Cardiac muscle cell (in vitro differentiated cells and primary cell): ENCODE measurements at places on chromosomes 2 and 18. TPM values are rescaled to one million over a fixed set of nuclear protein-coding genes. Genes with fewer than 3 reads are reported as not detected.
A peak's percentile ranks its signal among the peaks of the same experiment; 100 is the strongest.

- H3K4me1 ChIP-seq = peaks cover 17% of the 10 kb centered on the region
- no peaks in the 10 kb centered on the region for H3K36me3 ChIP-seq
- DNase-seq = peak; percentile 40
- H3K27ac ChIP-seq = no peak overlapping the region
Observed at GRCh38 chr2:96538487-96539214, 2.1 kb downstream of the ARID5A start.

GRCh38 chr2:241773511-241774418, 2.9 kb upstream of the GAL3ST2 start:
- H3K27me3 ChIP-seq = no peaks in the 10 kb centered on the region
- H3K4me3 ChIP-seq = no peak overlapping the region
- peaks cover 9% of the 10 kb centered on the region for H3K4me1 ChIP-seq
- no peak overlapping the region for H3K27ac ChIP-seq
- no peak for DNase-seq

DNA sequence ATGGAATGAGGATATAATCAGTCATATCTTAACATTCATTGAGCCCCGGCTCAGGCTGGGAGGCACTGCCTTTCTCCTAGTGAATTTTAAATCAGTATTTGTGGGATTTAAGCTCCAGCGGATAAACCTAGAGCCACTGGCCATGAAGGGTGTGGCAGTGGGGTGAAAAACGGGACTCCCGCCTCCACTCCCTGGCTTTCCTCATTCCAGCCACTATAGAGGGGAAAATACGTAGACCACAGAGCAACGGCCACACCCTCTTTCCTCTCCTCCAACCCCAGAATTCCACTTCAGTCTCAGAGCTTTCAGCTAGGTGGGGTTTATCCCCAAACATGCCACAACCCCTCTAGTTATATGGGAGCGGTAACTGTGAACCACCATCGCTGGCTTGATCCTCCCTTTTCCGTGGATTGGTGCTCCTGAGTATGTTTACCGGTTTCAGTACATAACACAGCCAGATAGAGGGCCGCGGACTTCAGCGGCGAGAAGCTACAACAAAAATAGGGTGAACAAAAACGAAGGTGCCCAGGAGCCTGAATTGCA, 70.6 kb upstream of the ITGB6 start:
- H3K4me3 ChIP-seq = peak overlapping the region; percentile 3
- H3K36me3 ChIP-seq = peaks cover 3% of the 10 kb centered on the region
- no peak for DNase-seq
- H3K27ac ChIP-seq = peak overlapping the region; percentile 100
- H3K27me3 ChIP-seq = no peaks in the 10 kb centered on the region

DNA sequence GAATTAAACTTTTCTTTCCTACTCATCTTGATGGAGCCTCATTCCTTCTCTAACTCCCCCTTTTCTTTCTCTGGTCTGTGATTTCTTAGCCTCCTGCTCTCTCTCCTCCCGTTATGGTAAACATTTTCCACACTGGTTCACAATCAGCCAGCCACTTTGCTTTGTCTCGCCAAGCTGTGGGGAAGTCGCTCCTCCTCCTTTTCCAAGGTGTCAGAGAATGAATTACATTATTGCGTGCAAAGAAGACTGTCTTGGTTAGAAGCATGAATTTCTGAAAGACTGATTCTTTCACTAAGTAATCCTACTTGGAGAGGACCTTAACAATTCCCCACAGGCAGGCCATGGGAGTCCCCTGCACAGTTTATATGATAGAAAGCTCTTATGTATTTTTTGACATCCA, 46.1 kb downstream of the RASGRP3 start:
- H3K4me1 ChIP-seq = no peaks in the 10 kb centered on the region
- no peaks in the 10 kb centered on the region for H3K36me3 ChIP-seq
- H3K27ac ChIP-seq = no peak overlapping the region
- no peak for DNase-seq
- no peaks in the 10 kb centered on the region for H3K27me3 ChIP-seq

RBM44 gene
- polyA plus RNA-seq = 0.15 and 0.46 TPM in 2 replicates

EIPR1 gene
- 12.6 and 28.2 TPM in 2 replicates for polyA plus RNA-seq

PPP4R3B gene
- polyA plus RNA-seq = 24.2 and 30.7 TPM in 2 replicates
